ENCODE measurements at places on chromosomes 6 and 20.

DNA sequence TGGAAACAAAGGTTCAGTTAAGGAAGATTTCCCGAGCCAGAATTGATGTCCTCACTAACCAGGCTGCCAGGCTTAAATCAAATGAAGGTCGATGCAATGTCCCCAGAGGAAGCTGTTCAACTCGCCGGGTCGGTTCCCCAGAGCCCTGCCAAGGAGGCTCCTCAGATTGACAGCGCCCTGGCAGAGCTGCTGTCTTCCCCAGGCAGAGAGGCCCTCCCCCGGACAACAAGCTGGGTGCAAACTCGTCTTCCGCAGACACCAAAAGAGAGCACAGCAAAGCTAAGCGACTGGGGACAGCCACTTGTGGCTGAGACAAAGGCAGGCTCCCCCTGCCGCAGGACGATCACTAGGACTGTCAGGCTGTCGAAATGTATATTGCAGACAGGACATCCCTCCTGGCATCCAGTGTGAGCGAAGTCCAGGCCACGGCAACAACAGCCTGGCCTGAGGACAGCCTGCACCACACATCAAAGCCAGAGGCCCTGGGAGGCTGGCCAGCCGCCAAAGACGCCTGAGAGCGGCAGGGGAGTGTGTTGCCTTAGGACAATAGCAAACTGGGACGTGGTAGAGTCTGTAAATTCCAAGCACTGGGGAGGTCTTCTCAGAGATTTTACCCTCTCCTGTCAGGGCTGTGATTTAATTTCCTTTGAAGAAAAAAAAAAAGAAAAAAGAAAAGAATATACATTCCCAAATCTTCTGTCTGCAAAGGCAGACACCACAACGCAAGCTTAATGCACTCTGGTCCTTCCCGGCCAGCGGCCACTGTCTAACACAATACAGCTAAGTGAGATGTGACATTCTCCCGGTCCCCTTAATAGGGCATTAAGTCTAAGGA, 99.1 kb downstream of the HIVEP2 start:
- DNase-seq: no peak

DNA sequence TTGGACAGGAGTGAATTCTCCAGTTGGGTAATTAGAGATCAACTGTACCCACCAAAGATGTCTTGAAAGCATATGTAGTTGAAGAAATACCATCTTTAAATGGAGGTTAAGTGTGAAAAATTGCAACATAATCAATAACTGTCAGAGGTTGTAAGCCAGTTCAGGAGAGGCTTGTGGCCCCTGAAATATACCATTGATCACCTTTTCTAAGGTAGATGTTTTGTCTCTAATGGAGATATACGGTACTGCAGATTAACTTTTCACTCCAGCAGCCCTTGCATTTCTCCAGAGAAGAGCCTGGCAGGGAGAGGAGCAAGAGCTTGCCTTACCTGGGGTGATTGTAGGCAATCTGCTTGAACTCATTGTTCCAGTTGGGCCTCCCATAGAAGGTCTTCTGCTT, 48.8 kb downstream of the NOX3 start:
- DNase-seq: no peak

DNA sequence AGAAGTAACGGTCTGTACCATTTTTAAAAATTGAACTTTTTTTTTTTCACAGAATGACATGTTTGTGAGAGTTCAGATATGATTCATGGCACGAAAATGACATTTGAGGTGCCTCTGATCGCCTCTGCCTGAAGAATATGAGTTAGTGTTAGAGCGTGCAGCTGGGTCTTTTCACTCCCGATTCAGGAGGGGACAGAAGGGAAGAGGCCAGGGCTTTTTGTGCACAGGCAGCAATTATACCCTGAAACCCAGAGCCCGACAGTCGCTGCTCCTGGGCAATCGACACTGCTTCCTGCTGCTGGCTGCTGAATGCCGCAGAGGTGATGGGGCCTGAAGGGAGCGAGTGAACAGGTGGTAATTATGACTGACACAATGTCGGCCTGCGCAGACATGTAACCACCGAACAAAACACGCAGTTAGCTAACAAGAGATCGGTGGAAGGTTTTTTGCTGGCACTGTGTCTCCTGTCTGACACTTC, 652.0 kb upstream of the NOX3 start:
- DNase-seq: no peak

- no peak for DNase-seq
These were observed 169.0 kb downstream of the BACH2 start for GRCh38 chr6:90127595-90127994.

GRCh38 chr6:1605893-1606779, 3.6 kb upstream of the FOXC1 start:
- no peak for DNase-seq

- DNase-seq: no peak
These were observed 248.8 kb downstream of the DLL1 start for GRCh38 chr6:170042123-170042522.

GRCh38 chr20:37733416-37733815, 39.6 kb downstream of the CTNNBL1 start:
- DNase-seq: no peak

- no peak for DNase-seq
These were observed 118.9 kb upstream of the COL21A1 start for GRCh38 chr6:56366141-56366852.

DNA sequence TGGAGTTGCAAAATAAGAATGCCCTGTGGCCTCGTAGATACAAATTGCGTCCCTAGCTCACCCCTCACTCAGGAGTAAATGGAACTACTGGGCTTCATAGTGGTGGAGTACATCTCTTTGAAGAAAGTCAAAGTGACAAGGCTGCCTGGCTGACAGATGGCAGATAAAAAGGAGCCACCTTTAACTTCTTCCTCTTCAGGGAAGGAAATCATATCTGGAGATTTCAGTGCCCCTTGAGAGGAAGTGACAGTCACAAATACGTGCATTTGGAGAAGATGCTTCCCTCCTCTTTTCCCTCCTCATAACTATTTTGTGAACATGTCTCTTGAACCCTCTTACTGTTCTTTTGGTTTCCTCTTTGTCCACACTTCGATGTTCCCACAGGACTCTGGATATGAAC, 43.2 kb downstream of the PPP1R3G start:
- DNase-seq: no peak

DNA sequence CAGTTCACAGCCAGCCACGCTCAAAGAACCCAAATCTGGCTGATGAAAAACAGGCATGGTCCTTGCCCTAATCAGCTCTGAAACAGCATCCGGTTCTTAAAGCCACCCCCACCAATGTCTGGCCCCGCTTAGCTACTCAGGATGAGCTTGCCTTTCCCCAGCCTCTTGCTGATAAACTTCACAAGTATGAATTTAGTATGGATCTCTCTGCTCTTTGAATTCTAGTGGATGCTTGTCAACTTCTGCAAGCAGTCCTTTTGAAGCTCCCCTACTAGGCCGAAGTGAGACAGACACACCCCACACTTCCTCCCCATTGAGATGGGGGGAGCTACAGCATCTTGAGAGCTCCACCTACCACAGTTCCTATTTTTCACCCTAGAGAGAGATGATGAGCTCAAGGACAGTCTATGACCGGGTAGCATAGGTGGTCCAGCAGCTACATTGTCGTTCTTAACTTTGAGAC, 36.7 kb downstream of the EBF4 start:
- no peak for DNase-seq

DNA sequence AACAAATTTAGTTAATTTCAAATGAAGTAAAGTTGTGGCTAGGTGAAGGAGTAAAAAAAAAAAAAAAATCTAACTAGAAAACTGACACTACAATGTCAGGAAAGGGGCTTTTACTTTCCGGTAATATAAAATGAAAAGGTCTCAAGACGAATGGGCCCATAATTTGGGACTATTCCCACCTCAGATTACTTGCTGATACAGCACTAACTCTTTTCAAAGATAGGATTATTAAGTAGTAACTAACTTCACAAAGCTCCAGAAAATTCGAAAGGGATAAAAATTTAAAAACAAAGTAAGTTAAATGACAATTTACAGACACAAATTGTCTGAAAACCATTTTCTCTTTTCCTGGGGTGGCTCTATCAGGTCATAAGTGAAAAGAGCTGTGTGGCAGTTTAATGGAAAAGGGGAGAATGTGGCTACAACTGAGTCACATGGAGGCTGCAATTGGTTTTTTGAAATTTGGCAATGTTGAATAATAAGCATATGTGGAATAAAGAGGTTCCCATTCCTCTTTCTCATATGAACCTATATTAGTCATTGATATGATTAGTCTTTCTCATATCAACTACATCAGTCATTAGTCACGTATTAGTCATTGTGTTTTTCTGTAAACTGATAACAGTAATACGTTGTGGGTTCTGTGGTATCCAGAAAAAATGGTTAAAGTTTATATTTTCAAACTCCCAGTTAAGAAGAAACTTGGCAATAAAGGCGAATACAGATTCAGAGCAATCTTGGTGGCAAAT, 78.0 kb downstream of the RWDD2A start:
- no peak for DNase-seq

DNA sequence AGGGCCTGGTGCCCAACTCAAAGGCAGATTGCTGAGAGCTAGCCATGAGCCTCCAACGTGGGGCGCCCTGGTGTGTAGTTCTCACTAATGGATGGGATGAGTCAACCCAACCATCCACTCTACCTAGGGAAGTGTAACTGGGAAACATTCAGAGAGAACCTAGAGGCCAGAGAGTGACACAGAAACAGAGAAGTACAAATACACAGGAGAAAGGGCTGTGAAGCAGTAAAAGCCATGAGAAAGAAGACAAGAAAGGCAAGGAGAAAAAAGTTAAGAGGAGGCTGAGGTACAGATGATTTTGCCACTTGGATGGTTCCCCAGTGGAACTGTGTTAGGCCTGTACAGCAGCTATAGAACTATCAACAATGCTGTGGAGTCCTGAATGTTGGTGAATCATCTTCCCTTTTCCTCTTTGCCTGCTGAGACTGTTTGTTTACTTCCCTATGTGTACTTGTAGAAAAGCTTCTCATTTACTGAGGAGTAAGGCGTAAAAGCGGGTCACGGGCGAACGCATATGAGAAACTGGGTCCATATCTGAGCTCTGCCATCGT, 39.0 kb downstream of the MAN1A1 start:
- DNase-seq: no peak

DNA sequence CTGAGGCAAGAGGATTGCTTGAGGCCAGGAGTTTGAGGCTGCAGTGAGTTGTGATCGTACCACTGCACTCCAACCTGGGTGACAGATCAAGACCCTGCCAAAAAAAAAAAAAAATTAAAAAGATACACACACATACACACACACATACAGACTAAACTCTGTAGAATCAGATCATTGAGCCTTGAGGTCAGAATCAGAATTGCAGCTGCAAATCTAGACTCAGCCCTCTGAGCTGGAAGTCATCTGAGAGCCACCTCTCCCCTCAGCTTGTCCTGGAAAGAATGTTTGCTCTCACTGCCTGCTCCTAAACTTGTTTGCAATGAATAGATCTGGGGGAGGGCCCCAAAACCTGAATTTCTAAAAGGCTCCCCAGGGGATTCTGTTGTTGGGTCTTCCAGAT, 41.4 kb upstream of the ANGPT4 start:
- DNase-seq: no peak

- no peak for DNase-seq
These were observed 297 bp downstream of the POM121L2 start for GRCh38 chr6:27311806-27312145.

DNA sequence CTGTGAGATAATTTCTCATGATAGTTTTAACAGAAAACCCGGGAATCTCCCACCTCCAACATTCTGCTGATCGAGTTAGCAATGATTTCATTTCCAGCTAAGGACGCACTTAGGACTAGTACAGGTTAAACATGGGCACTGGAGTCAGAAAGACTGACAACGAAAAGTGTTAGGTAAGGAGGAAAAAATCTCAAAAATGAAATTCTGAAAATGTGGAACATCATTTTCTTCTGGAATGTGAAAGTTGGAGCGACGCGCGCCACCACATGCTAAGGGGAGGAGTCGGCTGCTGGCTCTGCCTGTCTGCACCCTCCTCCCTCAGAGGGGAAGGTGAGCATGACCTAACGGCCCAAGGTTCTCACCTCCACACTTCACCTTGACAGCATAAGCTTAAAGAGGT, 221.6 kb upstream of the KCNG1 start:
- no peak for DNase-seq

- no peak for DNase-seq
These were observed 279.6 kb downstream of the ESR1 start for GRCh38 chr6:152087096-152087495.

GRCh38 chr6:129680633-129681032, 29.3 kb downstream of the ARHGAP18 start:
- no peak for DNase-seq

- no peak for DNase-seq
These were observed 1.1 kb upstream of the LSM14B start for GRCh38 chr20:62120990-62121775.

GRCh38 chr6:13431059-13431656, 56.2 kb downstream of the GFOD1 start:
- no peak for DNase-seq

DNA sequence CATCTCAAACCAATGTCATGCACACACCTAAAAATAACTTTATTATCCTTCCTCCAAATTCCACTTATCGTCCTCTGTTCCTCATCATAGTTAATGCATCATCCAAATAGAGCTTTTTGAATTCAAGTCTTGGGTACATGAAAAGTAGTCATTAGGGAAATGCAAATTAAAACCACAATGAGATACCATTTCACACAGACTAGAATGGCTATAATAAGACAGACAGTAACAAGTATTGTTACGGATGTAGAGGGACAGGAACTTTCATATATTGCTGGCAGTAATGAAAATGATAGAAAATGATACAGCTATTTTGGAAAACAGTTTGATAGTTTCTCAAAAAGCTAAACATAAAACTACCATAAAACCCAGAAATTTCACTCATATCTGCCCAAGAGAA, 59.1 kb downstream of the FHL5 start:
- DNase-seq: no peak
